Mesenteric fat pad (tissue), 1 donor: ENCODE measurements at places on chromosomes 5 and 9. TPM values are rescaled to one million over a fixed set of nuclear protein-coding genes. Genes with fewer than 3 reads are reported as not detected.

DNA sequence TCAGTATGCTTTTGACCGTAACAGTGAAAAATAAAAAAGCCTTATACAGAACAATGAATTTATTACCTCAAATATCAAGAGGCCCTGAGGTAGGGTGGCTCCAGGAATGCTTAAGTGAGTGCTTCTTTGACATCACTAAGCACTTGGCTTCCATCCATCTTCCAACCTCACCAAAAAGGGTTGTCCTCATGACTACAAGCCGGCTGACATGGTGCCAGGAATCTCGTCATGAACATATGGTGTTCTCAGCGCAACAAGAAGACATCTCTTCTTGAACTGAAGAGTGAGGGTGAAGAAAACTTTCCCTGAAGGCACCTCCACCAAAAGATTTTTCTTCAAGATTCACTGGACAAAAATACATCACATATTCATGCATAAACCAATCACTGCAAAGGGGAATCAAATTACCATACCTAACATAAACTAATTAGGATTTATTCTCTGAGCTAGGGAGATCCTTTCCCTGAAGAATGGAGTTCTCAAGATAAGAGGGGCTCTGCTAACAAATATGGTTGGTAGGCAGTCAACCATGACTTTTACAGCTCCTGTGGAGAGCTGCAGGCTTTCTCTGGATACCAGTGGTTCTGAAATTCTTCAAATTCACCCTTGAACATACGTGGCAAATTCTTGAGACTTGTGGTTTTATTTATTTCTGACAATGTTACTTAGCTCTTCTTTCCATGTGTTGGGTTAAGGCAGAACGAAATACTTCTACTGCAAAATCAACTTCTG is 49.5 kb downstream of the AGXT2 start:
- no peak for DNase-seq

SLC6A3 gene
- not detected for total RNA-seq

- no peak for DNase-seq
Observed at GRCh38 chr9:121786998-121787422, 135.6 kb downstream of the DAB2IP start.

DNA sequence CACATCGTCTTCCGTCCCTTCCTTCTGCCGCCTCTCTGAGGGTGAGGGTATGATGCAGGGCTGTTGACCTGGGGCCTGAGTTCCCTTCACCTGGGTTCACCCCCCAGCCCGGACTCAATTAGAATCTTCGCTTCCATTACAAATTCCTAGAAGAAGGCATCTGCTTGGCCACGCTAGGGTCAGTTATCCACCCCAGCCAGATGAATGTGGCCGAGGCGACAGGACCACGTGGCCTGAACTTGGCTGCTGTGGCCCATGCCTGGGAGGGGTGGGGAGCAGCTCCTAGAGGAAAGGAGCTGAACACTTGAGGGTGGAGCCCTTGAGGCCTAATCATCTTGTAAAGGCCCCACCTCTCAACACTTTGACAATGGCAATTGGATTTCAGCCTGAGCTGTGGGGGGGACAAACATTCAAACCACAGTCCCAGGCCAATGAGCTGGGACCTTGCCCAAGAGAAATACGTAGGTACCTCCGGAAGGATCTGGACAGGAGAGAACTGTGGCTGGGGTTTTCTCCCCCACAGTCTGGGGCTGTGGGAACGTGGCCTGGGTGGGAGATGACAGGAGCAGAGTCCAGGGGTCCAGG is 90.6 kb upstream of the ADAMTS2 start:
- DNase-seq: no peak

- DNase-seq: no peak
Observed at GRCh38 chr5:153630546-153630945, 140.1 kb downstream of the GRIA1 start.

GRCh38 chr9:109640580-109641371 is 139.2 kb upstream of the PALM2AKAP2 start:
- no peak for DNase-seq

GRCh38 chr9:71755869-71756268 is 12.4 kb downstream of the CEMIP2 start:
- DNase-seq: no peak

GRCh38 chr5:7611518-7611917 is 215.6 kb downstream of the ADCY2 start:
- DNase-seq: no peak

DNA sequence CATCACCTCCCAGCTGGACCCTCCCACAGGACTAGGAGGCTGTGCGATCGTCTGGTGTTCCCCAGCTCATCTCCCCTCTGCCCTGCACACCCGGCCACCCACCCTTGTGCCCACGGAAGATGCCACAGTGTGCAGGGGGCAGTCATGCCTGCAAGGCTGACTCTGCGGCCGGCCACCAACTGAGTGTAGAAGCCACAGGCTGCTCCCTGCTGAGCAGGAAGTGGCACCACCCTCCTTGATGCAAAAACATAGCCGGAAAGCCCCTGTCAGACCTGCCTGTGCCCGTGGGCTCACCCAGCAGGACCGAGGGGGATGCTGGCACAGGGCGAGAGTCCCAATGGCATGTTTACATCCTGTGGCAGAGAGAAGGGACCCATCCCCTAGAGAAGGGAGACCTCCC is 40.3 kb upstream of the SLC12A7 start:
- DNase-seq: no peak

- DNase-seq: no peak
Observed at GRCh38 chr5:72417333-72418062, 89.7 kb downstream of the ZNF366 start.

DNA sequence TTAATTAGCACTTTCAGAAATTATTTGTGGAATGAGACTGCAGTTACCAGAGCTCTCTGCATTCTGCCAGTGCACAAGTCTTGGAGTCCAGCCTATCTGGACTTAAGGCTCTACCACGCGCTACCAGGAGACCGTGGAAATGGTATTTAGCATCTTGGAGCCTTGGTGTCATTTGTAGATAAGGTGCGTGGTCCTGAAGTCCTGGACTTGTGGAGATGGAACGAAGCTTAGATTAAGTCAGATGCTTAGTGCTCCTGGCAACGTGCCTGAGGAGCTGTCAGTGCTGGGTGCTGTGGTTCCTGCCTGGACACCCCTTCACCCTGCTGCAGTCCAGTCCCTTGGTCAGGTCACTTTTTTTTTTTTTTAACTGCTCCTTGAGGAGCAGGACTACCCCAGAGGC is 59.7 kb downstream of the RCL1 start:
- no peak for DNase-seq

- no peak for DNase-seq
Observed at GRCh38 chr5:58348996-58349728, 110.7 kb downstream of the PLK2 start.

CCNI2 gene
- total RNA-seq: not detected

GRCh38 chr9:20559231-20559890 is 62.9 kb downstream of the MLLT3 start:
- no peak for DNase-seq

ZNG1A gene
- 30.9 TPM for total RNA-seq

- no peak for DNase-seq
Observed at GRCh38 chr5:175021321-175021720, 296.9 kb downstream of the MSX2 start.

FBXL17 gene
- total RNA-seq: 24.3 TPM

GRCh38 chr5:1141834-1142233 is 30.0 kb upstream of the SLC12A7 start:
- no peak for DNase-seq

DNA sequence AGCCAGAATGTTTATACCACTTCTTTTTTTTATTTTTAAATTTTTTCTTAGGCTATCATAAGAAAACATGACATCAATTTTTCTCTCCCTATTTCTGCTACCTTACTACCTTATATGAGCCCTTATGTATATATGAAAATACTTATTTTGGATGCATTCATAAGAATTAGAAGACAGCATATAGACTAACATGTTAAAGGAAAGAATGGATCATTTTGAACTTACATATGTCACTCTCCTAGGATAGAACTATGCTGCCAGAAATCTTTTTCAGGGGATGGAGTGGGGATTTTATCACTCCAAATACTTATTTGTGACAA is 51.8 kb downstream of the SNX24 start:
- DNase-seq: no peak

DNA sequence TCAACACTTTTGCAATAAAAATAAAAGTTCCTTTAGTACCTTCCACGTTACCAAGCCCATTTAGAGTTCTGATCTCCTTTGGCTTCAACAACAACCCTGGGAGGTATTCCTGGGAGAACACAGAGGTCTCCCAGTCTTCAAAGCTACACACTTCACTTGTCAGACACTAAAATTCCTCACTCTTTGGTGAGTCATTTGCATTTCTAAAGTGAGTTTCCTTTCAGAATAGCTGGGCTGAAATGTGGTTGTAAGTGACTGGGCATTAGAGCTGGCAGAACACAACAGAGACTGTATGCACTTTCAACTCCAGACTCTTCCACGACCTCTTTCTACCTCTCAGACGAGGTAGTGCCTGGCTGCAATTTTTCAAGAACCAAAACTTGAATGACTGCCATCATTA is 11.5 kb upstream of the F2RL1 start:
- DNase-seq: no peak

DNA sequence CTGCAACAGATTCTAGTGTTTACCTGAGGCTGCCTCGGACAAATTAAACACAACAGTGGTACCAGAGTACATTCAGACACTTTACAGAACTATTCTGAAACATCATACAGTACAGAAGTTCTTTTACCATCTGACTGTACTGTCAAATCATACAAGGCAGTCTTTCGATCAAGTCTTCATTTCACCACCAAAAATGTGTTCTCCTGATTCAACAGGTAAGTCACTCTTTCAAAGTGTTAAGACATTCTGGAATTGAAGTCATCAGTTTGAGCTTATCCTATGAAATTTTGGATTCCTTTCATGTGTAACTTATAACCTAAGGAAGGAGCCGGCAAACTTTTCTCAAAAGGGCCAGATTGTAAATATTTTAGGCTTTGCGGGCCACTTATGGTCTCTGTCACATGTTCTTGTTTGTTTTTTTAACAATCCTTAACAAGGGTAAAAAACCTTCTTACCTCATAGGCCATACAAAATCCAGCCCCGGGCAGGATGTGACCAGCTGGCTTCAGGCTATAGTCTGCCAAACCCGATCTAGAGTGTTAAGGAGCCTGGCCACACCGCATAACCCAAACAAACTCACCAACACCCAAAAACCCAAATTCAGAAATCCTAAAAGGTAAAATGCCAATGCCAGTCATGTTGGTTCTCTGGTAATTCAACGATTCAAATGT is 151.6 kb downstream of the DENND1A start:
- no peak for DNase-seq

BRD9 gene
- total RNA-seq: 38.2 TPM

PCDHGB3 gene
- 2.7 TPM for total RNA-seq

GRCh38 chr9:78130004-78130403 is 98.4 kb upstream of the GNAQ start:
- no peak for DNase-seq

GRCh38 chr5:39302472-39302871 is 61.8 kb downstream of the C9 start:
- DNase-seq: no peak

- DNase-seq: no peak
Observed at GRCh38 chr5:150065346-150065745, 21.0 kb downstream of the CSF1R start.

- no peak for DNase-seq
Observed at GRCh38 chr9:109519366-109519765, 21.3 kb upstream of the PTPN3 start.

GRCh38 chr9:7286101-7286500 is 513.5 kb downstream of the DMAC1 start:
- no peak for DNase-seq

DNA sequence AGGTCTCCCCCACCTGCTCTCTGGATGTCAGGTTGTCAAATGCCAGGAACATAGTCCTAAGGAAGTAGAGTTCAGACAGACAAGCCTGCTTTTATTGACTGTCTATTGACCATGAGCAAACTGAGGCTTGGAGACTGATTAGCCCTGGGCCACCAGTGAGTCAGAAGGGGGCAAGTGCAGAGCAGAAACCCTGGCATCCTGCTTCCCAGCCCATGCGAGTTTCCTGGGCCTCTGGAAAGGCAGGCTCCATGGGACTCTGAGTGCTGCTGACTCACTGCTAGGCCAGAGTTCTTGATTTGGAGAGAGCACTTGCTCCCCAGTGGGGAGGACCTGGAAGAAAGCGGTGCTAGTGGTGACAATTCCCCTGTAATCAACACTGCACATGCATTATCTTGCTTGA is 2.8 kb upstream of the HBEGF start:
- DNase-seq: no peak

- no peak for DNase-seq
Observed at GRCh38 chr5:158714049-158714643, 385.6 kb downstream of the EBF1 start.

DNA sequence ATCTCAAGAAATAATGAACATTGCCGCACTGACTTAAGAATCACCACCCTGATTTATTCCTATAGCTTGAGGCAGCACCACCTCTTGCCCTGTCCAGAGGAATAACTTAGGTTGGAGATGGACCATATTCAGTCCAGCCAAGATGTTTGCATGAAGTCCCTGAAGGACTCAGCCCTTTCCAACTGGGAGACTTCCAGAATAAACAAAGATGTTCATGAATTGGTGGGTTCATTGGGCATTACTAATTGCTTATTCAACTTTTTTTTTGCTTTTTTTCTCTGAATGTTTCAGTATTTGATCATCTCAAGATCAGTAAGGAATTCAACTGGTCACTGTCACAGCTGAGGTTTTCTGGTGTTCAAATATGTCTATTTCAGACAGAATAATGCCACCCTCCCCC is 470.6 kb downstream of the CCDC171 start:
- no peak for DNase-seq

GRCh38 chr9:127537014-127537413 is 75.1 kb upstream of the STXBP1 start:
- no peak for DNase-seq

- DNase-seq: no peak
Observed at GRCh38 chr9:4126996-4127395, 172.9 kb downstream of the GLIS3 start.

DNLZ gene
- total RNA-seq: 22.6 TPM

GAPVD1 gene
- total RNA-seq: 66.8 TPM

- no peak for DNase-seq
Observed at GRCh38 chr9:125271081-125271480, 9.5 kb downstream of the GAPVD1 start.

DNA sequence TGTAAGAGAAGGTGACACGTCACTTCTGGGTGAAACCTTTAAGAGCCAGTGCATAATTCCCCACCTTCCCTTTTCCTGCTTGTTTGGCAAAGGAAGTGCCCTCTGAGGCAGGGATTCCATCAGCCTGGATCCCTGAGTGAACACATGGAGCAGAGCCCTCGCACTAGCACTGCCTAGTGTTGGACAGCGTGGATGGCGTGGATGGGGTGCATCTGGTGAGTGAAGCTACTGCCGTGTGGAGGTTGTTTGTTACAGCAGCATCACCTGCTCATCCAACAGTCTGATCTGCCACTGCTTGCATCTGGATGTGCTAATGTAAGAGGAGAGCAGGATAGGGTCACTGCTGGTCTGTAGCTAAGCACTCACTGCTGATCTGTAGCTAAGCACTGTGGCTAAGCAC is 35.2 kb downstream of the SLC35D2 start:
- no peak for DNase-seq

- no peak for DNase-seq
Observed at GRCh38 chr5:143397302-143398052, 6.0 kb downstream of the NR3C1 start.

GRCh38 chr5:1791176-1791575 is 8.5 kb downstream of the MRPL36 start:
- peak; percentile 24 for DNase-seq

GRCh38 chr9:25960178-25960577 is 281.9 kb upstream of the TUSC1 start:
- DNase-seq: no peak
